Activated CD4-positive, alpha-beta T cell treated with anti-CD3 and anti-CD28 coated beads for 36 hours (primary cell): ENCODE measurements at places on chromosomes 3 and 15. TPM values are rescaled to one million over a fixed set of nuclear protein-coding genes. Genes with fewer than 3 reads are reported as not detected.

DNA sequence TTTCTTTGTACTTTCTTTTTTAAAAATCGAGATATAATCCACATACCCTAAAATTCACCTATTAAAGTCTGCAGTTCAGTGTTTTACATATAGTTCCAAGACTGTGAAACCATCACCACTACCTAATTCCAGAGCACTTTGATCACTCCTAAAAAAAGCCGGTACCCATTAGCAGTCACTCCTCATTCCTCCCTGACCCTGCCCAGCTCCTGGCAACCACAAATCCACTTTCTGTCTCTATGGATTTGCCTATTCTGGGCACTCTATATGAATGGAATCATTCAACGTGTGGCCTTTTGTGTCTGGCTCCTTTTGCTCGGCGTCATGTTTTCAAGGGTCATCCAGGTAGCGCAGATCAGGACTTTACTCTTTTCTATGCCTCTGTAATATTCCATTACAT is 17.3 kb downstream of the TRPM1 start:
- DNase-seq: no peak

DNA sequence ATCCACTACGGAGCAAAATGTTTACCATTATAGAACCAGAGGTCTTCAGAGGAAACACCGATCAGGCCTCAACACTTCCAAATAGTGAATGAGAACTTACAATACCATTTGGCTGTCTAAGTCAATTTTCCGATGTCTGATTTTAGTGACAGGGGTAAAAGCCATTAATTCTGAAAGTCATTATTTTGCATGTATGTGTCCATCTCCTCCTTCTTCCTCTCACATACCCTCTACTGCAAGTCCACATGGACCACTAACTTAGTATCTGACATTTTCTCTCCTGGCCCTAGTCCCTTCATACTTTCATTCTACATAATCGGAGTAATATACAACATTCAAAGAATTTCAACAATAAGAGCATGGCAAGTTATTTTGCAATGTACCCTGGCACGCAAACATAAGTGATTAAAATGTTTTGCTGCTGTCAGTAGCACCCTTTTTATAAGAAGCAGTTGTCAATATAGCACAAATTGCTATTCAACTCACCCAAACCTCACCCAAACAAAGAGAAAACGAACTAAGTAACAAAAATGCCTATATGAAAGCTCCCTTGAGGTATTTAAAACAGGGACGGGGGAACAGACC is 1.9 kb downstream of the TOP2B start:
- no peak for DNase-seq

- no peak for DNase-seq
Observed at GRCh38 chr3:111351334-111351733, 190.7 kb upstream of the CD96 start.

DNA sequence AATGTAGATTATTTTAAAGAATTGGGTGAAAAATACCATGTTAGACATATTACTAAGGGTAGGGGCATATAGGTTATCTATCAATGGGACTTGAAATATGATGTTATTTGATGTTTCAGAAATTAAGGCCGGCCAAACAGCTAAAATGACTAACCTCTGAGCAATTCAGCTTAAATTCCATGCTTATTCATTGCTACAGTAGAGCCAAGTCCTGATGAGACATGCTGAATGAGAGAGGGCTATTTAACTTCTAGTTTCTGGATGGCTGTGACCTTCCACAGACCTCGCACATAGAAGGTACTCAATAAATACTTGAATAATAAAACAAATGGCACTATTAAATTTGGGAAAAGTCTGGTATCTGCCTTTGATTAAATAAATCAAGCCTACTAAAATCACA is 175.6 kb upstream of the WNT5A start:
- DNase-seq: no peak

DNA sequence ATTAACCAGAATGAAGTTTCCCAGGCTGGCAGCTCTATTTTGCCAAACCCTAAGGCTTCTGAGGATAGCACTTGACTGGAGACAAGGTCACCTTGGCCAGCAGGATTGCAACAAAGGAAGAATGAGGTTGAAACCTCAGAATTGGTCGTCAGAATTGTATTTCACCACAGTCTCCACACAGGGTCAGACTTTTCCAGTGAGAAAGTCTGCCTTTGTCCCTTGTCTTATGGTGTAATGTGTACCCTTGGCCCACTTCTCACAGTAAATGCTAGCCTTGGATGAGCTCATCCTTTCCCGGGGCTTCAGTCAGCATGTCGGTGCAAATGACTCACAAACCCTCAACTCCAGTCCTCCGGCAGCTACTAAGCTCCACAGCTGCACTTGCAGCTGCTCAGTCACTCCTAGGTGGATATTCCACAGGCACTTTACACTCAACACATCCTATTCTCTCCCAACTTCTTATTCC is 19.7 kb downstream of the SSR3 start:
- DNase-seq: peak; percentile 58

DNA sequence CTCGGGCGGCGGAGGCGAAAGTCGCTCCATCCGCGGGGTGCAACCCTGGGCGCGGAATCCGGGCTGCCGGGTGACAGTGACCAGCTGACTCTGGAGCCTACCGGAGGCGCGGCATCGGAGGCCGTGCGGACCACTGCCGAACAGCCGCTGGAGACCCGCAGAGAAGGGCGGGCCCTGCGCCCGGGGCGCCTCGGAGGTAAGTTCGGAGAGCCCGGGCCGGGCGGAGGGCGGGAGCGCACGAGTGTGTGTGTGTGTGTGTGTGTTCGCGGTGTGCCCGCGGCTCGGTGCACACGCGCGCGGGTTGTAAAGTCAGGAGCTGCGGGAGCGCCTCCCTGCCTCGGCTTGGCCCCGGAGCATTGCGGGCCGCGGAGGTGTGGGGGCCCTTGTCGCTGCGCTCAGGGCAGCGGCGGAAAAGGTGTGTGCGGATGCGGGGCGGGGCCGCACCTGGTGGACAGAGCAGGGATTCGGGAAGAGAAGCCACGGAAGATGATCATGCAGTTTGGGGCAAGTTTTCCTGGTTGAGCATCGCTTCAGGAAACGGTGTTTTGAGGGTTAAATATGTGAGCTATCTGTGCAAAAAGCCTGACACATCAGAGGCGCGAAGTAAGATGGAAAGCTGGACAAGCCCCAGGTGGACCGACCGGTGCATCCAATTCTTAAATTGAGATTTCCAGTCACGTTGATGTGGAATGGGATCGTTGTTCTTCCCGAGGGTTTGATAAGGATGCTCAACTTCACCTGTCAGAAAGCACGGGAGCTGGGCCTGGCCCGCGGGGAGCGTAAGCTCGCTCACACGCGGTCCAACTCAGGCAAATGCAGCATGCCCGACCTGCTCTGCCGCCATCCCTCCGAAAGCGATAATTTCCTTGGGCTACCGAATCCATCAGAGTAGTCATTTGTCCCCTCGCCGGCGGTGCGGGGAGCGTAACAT is 474 bp downstream of the MINAR1 start:
- peak; percentile 26 for DNase-seq

DNA sequence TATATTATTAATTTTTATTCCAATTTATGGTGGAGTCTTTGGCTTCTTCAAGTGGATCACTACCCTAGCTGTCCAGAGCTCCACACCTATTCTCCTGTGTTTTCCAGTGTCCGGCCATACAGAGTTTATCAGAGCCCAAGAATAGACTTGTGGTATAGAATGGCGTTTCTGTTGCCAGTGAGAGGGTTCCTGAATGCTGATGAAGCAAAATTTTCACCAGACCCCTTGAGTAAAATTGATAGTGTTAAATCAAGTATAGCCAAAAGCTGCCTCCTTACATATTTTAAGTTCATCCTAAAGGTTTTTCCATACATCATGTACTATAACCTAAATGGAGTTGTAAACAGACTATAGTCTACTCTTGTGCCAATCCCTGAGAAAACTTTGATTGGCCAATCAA is 171.5 kb upstream of the CHL1 start:
- DNase-seq: no peak

DNA sequence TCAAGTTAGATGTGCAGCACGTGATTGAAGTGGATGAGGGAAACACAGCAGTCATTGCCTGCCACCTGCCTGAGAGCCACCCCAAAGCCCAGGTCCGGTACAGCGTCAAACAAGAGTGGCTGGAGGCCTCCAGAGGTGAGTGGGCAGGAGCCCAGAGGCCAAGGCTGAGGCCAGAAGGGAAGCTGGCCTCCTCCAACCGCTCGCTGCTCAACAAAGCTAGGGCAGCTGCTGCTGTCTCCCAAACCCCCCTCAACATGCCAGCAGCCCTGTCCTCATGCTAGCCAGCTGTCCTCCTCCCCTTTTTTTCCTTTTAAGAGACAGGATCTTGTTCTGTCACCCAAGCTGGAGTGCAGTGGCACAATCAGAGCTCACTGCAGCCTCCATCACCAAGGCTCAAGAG is 57.0 kb downstream of the BOC start:
- DNase-seq: no peak

GRCh38 chr15:75177360-75178071 is 24.2 kb upstream of the C15orf39 start:
- no peak for DNase-seq

DNA sequence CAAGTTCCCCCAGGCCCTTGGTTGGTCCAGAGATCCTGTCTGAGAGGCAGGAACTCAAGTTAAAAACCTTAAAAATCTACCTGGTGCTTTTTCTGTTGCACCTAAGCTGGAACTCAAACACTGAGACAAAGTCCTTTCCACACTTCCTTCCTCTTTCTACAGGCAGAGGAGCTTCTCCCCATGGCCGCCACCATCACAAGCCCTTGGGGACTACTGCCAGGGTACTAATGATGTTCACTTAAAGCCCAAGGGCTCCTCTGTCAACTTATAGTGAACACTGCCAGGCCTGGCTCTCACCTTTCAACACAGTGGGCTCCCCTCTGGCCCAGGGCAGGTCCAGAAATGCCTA is 26.0 kb downstream of the TM4SF18 start:
- no peak for DNase-seq

DNA sequence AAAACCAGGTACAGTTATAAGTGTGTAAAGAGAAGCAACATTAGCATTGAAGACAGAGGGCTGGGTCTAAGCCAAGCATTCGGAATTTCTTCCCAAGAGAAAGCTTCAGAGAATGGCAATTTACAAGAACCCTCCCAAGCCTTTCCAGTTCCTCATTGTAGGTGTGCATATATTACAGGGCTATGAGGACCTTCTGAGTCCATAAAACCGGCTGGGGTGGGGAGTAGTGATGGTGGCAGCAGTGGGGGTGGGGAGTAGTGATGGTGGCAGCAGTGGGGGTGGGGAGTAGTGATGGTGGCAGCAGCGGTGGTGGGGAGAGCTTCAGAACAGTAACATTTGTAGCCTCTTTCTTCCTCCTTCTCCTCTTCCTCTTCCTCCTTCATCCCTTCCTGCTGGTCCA is 368.7 kb upstream of the UMPS start:
- no peak for DNase-seq

GRCh38 chr3:106820726-106821362 is 556.4 kb upstream of the CCDC54 start:
- DNase-seq: no peak

DNA sequence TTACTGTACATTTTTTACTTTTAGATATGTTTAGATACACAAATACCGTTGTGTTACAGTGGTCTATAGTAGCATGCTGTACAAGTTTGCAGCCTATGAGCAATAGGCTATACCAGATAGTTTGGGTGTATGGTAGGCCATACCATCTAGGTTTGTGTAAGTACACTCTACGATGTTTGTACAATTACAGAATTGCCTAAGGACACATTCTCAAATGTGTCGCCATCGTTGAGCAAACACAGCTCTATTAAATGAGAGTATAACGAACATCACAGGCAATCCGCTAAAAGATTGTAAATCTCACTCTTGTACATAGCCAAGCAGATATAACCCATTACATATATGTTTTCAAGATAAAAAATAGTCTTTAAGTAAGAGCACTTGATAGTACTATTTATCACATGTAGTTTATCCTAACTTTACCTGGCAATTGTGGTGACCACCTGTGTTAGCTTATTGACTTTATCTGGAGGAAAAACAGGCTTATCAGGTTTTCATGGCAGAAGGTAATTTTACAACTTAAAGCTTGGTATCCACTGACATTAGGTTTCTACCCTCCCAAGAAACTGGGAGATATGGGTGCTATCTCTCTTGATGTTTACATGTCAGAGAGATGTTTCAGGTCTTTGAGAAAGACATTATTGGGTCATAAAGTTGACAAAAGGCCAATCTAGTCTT is 898.7 kb downstream of the NSUN3 start:
- no peak for DNase-seq

DNA sequence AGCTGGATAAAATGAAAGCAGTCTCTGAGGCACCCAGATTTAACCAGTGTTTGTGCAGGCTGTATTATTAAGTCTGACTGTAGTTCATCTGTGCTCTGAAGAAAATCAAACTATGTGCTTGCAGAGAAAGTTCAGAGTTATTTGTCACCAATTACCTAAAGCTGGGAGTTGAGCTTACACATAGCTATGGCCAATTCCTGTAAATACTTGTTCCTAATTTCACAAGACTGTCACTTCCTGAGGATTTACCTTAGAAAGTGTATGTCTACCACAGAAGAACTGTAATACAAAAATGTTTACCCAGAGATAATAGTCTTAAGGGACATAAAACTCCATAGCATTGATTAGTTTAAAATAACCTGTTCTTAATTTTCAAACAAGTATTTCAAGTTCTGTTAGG is 628.4 kb upstream of the TGFBR2 start:
- no peak for DNase-seq

DNA sequence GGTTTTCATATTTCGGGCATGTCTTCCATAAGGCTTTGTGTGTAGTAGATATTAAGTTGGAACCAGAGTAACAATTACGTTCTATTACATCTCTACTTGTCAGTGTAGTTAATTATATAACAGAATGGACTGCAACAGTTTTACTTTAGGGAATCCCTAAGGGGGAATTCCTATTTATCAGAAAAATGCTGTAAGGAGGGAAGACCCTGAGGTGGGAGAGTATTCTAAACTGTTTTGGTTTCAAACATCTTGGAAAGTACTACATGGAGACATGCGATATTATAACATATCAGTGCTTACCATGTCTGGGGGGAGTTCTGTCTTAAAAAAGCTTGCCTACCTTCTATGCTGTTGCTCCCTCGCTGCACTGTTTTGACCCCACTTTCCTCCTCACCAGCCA is 238.1 kb downstream of the LPP start:
- no peak for DNase-seq

DNA sequence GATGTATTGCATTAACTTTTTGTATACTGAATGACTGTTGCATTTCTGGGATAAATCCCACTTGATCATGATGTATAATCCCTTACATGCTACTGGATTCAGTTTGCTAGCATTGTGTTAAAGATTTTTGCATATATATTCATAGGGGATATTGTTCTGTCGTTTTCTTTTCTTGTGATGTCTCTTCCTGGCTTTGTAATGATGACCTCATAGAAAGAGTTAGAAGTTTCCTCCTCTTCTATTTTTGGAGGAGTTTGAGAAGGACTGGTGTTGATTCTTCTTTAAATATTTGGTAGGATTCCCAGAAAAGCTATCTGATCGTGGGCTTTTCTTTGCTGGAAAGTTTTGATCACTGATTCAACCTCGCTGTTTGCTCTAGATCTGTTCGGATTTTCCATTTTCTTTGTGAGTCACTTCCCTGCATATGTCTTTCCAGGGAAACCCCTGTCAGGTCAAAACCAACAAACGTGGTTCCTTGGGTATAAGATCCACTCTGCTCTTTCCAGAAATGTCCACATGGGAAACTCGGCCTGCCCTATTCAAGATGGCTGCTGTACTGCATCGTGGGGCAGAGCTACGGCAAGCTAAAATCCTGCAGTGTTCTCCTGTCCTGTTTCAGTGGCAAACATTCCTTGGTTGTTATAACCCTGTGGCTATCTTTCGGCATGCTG is 120.4 kb downstream of the GABRG3 start:
- no peak for DNase-seq

Gene PTH1R
- total RNA-seq: not detected

Gene ARMC8
- total RNA-seq: 38.3 TPM

Gene TRIM42
- total RNA-seq: not detected

Gene LARP6
- total RNA-seq: not detected

Gene SERINC4
- total RNA-seq: 0.42 TPM

Gene CLDN16
- not detected for total RNA-seq

Gene NCEH1
- total RNA-seq: 4.9 TPM
